ENCODE measurements at places on chromosomes 3 and 15.

DNA sequence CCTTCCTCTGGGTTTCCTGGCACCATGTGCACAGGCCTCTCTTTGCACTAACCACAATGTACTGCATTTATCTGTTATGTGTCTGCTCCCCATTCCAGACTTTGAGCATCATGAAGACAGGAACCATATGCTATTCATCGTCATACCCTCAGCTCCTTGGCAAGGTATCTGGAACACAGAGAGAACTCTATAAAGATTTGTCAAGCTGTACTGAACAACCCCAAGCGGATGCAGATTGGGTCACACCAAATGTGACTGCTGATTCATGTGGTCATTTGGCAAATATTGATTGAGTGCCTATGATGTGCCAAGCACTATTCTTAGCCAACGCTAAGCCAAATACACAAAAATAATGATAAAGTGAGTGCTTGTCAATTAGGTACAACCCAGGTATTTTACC lies 7.5 kb upstream of the MEGF11 start:
- DNase-seq: no peak

DNA sequence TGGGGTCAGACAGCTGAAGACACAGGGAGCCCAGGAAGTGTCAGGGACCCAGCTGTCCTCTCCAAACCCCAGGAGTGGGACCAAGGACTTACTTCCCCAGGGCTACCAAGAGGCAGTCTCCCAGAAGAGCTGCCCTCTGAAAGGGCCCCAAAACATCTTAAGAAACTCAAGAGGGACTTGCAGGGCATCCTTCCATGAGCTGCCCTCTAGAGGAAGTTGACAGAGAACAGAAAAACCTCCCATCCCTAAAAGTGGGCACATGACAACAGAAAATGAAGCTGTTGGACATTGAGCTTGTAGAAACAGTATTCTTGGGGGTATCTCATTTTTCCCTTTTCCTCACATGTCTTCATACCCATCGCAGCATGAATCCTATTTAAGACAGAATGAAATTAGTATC lies 58.9 kb downstream of the MECOM start:
- DNase-seq: no peak

- no peak for DNase-seq
These were observed 166.2 kb upstream of the NSMCE3 start for GRCh38 chr15:29435811-29436210.

GRCh38 chr3:15636028-15636709 lies 34.6 kb downstream of the BTD start:
- no peak for DNase-seq

GRCh38 chr15:52290800-52291199 lies 4.8 kb downstream of the MYO5C start:
- DNase-seq: no peak

All from GM12892 (cell line).